CD4-positive, alpha-beta T cell treated with Interleukin-1 beta for 1 hour (primary cell): ENCODE measurements at places on chromosomes 7 and 10.

GRCh38 chr7:71506822-71507221 lies 374.9 kb downstream of the GALNT17 start:
- no peak for DNase-seq

GRCh38 chr7:150405584-150406311 lies 26.6 kb downstream of the ZNF775 start:
- no peak for DNase-seq

DNA sequence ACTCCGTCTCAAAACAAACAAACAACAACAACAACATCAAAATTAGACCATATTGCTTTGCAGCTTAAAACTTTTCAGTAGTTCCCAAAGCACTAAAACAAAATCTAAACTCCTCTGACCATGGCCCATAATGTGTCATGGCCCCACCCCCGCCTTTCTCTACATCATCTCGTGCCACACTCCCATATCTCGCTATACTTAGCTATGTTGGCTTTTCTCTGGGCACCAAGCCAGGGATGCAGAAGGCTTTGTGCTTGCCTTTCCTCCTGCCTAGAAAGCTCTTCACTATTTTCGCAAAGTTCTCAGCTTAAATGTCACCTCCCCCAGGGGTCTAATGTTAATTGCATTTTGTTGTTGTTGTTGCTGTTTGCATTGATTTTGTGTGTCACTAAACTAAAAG lies 15.1 kb upstream of the SLC16A12 start:
- no peak for DNase-seq

GRCh38 chr10:50397312-50398140 lies 146.2 kb upstream of the ASAH2 start:
- DNase-seq = no peak

DNA sequence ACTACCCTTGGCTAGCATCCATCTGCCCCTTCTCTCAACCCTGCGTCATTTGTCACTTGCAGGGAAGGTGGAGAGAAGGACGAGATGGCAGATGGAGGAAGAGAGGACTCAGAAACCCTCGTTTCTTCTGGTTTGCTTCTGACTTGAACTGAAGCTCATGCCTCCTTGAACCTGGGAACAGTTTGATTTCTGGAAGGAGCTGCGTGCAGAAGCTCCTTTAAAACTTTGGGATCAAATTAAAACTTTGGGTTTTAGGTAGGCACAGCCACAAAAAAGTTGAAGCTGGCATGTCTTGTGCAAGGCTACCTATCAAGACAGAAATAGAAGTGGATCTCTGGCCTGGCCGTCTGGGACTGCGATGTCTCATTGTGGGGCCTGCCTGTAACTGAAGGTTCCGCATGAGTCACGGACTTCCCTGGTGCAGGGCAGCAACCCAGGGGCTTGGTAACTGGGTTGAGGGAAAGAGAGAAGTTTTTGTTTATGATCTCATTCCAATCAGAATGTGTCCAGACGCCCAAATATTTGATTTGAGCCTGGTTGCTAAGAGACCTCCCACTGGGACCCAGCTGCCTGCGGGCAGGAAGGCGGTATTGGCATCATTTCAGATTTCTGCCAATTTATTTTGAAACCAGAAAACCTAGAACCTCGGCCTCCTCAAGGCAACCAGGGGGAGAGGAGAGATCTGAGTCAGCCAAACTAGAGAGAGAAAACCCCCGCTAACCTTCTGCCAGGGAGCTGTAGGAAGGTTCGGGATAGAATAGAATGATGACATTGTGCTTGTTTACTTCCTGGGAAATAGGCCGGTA lies 15.8 kb upstream of the CAMK1D start:
- peak; percentile 34 for DNase-seq

GRCh38 chr10:102231357-102232318 lies 5.5 kb downstream of the ELOVL3 start:
- peak; percentile 65 for DNase-seq

DNA sequence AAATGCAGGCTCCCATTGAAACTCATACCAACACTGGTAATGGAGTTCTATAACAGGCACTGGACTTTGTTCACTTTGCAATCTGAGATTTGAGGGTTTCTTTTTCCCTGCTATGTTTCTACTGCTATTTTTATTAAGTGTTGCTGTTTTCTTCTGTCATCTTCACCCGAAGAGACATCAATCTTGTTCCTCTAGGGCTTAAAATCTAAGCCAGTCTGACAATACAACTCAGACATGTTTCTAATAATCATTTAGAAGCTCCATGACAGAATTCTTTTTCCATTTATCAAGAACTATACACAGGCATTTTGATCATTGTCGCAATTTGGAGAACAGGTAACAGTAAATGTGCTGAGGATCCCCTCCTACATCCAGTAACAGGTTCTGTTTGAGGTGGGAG lies 98.5 kb upstream of the GNAI1 start:
- no peak for DNase-seq

DNA sequence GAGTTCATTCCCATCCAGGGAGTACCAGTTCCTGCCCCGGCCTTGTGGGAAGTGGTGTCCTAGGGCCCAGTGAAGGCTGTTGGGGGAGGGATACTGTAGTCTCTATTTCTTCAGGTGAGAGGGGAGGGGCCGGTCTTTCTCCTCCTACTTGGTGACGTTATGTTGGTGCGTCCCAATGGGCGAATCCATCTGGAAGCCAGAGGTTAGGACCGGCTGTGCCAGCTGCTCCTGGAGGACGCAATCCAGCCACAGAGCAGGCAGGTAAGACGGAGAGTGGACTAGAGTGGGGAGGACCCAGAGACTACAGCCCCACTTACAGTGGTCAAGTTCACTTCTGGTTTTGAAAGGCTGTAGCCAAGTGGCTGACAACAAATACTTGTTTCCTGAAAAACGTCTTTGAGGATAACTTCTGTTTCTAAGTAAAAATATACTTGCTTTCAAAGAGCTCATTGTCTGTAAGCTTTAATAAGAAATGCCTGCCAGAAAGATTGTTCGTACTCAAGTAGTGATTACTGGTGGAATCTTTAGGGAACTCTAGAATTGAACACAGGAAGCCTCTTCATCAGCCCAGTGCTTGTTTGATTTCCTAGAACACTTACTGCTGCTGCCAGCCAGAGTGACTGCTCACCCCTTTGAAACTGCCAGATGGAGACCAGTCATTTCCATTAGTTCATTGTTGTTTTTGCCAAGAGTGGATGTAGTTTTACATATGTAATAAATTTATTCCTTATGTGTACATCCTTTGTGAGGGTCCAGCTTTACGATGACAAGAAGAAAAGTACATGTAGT lies 25.4 kb downstream of the RBM33 start:
- DNase-seq = no peak

GRCh38 chr7:34622182-34622581 lies 35.8 kb upstream of the NPSR1 start:
- no peak for DNase-seq

DNA sequence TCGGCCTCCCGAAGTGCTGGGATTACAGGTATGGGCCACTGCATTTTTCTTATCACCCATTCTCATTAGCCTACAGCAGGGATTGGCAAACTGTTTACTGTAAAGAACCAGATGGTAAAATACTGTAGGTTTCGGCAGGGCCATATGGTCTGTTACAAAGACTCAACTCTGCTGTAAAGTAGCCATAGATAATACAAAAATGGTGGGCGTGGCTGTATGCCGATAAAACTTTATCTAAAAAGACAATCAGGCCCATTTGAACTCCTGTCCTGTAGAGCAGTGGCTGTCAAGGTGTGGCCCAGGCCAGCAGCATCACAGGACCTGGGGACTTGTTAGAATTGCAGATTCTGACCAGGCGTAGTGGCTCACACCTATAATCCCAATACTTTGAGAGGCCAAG lies 134.3 kb downstream of the CUX1 start:
- no peak for DNase-seq

DNA sequence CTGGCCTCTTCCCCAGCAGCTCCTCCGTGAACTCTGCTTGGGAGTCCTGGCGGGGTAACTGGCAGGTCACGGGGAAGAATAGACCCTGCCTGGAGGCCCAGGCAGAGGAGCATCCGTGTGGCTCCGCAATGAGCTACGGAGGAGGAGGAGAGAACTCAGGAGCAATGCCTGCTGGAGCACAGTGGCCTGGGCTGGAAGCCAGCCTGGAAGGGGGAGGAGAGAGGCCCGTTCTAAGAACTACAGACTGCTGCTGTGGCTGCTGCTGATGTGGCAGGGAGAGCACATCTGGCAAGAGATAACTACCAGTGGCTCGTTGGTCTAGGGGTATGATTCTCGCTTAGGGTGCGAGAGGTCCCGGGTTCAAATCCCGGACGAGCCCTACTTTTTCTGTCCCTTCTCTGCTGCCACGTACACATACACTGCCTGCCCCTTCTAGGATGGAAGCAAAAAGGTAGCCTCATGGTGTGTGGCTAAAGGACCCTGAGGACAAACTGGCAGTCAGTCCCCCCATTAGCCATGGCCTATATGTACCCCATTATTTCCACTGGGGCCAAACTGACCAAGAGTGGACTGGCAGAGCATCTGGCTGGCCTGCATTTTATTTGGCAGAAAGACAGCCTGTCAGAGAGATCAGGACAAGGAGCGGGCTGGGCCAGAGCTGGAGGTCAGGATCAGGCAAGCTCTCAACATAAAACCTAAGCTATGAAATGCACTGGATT lies 7.7 kb upstream of the OPN1SW start:
- no peak for DNase-seq

GRCh38 chr10:79285315-79286197 lies 61.7 kb upstream of the PPIF start:
- peak; percentile 21 for DNase-seq

DNA sequence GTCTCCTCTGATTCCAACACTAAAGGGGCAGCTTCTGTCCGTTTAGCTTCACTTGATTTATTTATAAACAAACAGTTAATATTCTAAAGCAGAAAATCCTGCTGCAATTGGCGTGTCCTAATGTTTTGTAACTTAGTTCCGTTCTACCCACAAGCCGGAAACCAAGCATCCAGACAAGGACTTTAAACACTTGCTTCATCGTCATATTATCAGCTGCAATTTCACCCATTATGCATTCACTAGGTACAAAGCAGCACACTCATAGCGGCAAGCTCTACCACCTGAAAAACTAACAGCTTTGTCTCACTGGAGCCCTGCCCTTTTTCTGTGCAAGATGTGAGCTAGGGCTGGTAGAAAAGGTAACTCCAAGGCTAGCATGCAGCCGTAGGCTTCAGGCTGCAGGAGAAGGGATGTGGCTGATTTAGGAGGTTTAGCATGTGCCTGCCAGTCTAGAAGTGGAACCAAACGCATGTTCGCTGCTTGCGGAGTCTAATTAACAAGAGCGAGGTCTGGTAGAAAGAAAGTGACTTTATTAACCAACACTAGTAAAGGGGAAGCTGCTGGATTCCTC lies 43.7 kb upstream of the BPGM start:
- DNase-seq = no peak

GRCh38 chr7:732556-732955 lies 5.5 kb upstream of the PRKAR1B start:
- DNase-seq = no peak

GRCh38 chr10:9315292-9315691 lies 1260.8 kb downstream of the GATA3 start:
- DNase-seq = no peak

GRCh38 chr7:157238087-157238486 lies 98.7 kb upstream of the DNAJB6 start:
- no peak for DNase-seq

DNA sequence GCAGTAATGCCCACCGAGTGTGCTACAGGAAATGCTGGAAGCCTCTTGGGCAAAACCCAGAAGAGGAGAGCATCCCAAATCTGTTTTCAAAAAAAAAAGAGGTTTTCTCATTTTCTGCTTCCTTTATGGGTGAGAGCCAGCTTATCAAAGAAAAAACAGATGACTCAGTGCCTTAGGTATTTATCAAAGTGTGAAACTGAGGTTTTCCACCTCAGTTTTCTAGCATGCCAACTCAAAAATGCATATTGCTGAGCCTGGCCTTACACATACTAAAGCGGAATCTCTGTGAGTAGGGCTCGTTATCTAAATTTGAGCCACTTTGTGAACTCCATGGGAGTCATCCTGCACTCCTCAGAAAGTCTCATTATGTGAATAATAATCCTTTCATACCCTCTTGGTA lies 705.1 kb downstream of the SUGCT start:
- no peak for DNase-seq

DNA sequence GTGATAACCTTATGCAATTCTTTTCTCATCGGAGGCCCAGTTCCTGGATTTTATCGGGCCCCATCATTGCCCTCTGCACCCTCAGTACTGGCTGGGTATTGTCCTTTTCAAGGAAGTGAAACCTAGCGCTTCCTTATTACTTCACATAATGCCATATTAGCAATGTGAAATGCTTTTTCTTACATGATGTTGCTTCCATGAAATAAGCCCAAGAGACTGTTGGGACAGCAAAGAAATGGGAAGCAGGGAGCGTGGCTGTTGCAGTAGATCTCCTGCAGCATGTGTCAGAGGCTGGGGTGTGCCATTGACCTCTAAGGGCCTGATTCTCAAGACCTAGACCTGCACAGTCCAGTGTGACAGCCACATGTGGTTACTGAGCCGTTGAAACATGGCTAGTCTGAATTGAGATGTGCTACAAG lies 8.1 kb downstream of the CHN2 start:
- DNase-seq = peak; percentile 51

DNA sequence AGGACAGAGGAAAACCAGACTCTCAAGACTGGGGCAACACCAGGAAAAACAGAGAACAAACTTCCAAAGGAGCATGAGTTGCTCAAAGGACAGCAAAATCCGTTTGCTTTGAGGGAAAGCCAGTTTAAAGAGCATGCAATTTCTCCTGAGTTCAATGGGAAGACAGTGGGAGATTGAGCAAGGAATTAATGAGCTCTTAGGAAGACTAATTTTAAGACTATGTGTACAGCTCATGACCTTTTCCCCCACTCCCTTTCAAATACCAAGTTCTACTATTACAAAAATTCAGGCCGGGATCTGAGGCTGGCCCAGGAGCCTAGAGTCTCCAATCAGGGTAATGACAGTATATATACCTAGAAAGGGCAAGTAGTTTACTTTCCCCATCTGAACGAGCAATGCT lies 79.2 kb downstream of the EPDR1 start:
- DNase-seq = no peak

GRCh38 chr10:85612378-85612775 lies 754.2 kb downstream of the GRID1 start:
- peak; percentile 58 for DNase-seq

GRCh38 chr10:71842422-71842821 lies 8.6 kb downstream of the PSAP start:
- no peak for DNase-seq

DNA sequence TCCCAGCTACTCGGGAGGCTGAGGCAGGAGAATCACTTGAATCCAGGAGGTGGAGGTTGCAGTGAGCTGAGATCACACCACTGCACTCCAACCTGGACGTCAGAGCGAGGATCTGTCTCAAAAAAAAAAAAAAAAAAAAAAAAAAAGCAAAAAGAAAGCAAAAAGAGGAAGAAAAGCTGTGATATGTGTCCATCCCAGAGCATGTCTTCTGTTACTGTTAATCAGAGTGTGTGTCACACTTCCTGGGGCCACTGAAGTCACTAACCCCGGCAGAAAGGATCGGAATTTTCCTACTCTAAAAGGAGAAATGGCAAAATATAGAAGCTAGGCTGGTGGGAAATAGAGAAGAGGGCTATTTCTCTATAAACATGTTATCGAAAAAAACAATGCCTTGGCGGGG lies 11.9 kb downstream of the PIK3AP1 start:
- no peak for DNase-seq

GRCh38 chr7:24572393-24572996 lies 757 bp upstream of the PALS2 start:
- DNase-seq = peak; percentile 8
